ENCODE measurements at places on chromosomes 6 and 20. TPM values are rescaled to one million over a fixed set of nuclear protein-coding genes. Genes with fewer than 3 reads are reported as not detected.

TMC2 gene
- 0.15 TPM for total RNA-seq

NUP153 gene
- 67.6 TPM for total RNA-seq

TCP1 gene
- 538 TPM for total RNA-seq

DNA sequence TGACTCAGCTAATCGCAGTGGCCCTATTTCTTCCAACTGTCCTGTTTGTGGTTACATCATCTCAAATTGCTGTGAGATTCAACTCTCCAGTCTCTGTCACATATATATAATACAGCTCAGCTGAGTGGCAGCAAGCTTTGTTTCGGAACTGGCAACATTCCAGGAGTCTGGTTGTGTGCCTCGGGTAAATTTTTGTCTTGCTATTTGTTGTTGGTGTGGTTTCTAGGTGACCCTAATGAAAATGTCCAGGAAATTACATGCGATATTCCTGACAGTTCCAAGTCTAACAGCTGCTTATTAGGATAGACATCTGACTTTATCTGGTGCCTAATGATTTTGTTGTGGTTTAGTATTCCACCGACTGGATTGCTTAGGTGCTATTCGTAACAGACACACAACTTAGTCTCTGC lies 581.8 kb downstream of the CD109 start:
- H3K27me3 ChIP-seq = no peaks in the 10 kb centered on the region
- peaks cover 29% of the 10 kb centered on the region for H3K4me1 ChIP-seq

- no peaks in the 10 kb centered on the region for H3K27me3 ChIP-seq
- H3K27ac ChIP-seq = no peak overlapping the region
- no peak overlapping the region for H3K4me3 ChIP-seq
- no peaks in the 10 kb centered on the region for H3K4me1 ChIP-seq
- no peaks in the 10 kb centered on the region for H3K36me3 ChIP-seq
These were observed 53.7 kb upstream of the SIRPG start for GRCh38 chr20:1711266-1711665.

GRCh38 chr6:54586251-54586650 lies 260.3 kb upstream of the FAM83B start:
- no peak overlapping the region for H3K27ac ChIP-seq
- no peak overlapping the region for H3K4me3 ChIP-seq
- no peaks in the 10 kb centered on the region for H3K36me3 ChIP-seq
- H3K27me3 ChIP-seq = no peaks in the 10 kb centered on the region

- no peak for DNase-seq
- H3K4me1 ChIP-seq = no peaks in the 10 kb centered on the region
- no peaks in the 10 kb centered on the region for H3K27me3 ChIP-seq
- no peak overlapping the region for H3K4me3 ChIP-seq
- no peak overlapping the region for H3K27ac ChIP-seq
These were observed 13.8 kb downstream of the NQO2 start for GRCh38 chr6:3013486-3013885.

DNA sequence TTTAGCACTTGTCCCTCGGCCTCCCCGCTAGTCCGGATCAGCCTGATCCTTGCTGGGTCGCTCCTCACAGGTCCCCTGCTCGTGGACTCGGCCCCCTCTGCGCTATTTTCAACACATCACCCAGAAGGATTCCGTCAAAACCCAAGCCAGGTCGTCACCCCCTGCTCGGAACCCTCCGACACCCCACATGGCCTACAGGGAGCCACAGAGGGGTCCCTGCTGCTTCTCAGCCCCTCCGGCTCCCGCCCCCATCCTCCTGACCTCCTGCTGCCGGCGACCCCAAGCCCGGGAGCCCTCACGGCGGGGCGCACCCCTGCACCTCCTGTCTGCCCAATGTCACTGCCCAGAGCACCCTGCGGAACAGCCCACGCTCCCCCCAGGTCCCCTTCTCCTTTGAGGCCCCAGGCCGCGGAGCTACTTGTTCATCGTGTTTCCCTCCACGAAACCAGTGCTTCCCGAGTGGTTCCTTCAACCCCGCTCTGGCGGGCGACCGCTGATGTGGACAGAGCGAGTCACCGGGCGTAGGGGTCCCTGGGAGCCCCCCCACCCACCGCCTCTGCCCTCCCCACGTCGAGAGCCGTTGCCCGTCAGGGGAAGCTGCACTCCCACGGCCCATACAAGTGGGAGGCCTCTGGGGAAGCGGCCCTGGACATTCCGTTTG lies 638 bp upstream of the MYL9 start:
- peaks cover 3% of the 10 kb centered on the region for H3K27me3 ChIP-seq
- H3K36me3 ChIP-seq = no peaks in the 10 kb centered on the region
- peaks cover 16% of the 10 kb centered on the region for H3K4me1 ChIP-seq
- no peak overlapping the region for H3K27ac ChIP-seq

GRCh38 chr20:3105256-3106137 lies 21.0 kb upstream of the AVP start:
- no peak overlapping the region for H3K4me3 ChIP-seq
- no peak for DNase-seq
- H3K27me3 ChIP-seq = no peaks in the 10 kb centered on the region
- no peaks in the 10 kb centered on the region for H3K36me3 ChIP-seq

DNA sequence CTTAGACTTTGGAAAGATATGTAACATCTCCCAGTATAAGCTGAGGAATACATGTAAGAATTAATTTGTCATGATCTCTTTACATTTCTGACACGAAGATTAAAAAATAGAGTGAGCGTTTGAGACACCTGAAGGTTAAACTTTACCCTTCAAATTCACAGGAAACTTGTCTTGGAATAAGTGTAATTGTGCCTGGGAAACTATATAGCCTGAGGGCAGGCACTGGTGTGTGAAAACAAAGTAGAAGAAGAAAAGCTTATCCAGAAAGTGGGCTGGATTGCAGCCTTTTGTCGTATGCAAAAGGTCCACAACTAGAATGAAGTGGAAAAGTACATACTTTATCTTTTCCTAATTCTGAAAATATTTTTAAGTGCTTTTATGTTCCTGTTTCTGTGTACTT lies 275.7 kb upstream of the TCF21 start:
- no peaks in the 10 kb centered on the region for H3K36me3 ChIP-seq
- H3K4me1 ChIP-seq = peaks cover 10% of the 10 kb centered on the region
- H3K27me3 ChIP-seq = 0 out of 2 replicates have a peak, but pooled peaks cover 5% of the 10 kb centered on the region
- no peak overlapping the region for H3K27ac ChIP-seq

DNA sequence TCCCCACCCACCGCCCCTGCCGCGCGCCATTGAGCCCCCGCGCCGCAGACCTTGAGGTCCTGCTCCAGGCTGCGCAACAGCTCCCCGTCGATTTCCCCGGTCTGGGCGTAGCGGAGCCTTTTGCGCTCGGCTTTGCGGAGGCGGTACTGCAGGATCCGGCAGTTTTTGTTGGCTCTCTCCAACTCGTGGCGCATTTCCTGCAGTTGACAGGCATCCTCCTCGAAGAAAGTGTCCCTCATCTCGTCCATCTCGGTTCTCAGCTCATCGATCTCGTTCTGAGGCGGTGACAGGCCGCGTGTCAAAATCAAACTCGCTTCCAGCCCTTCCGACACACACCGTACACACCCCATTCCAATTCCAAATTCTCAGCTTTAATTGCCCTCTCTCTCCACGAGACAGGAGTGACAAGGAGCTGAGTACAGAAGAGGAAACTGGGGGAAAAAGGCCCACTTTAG lies 4.3 kb downstream of the MTCL3 start:
- H3K4me3 ChIP-seq = peak overlapping the region; percentile 70
- no peak for DNase-seq
- no peaks in the 10 kb centered on the region for H3K36me3 ChIP-seq

GRCh38 chr6:91097364-91097763 lies 510.5 kb upstream of the MAP3K7 start:
- H3K36me3 ChIP-seq = no peaks in the 10 kb centered on the region
- H3K4me1 ChIP-seq = no peaks in the 10 kb centered on the region
- no peak overlapping the region for H3K4me3 ChIP-seq
